ENCODE measurements at places on chromosomes 6 and 20. TPM values are rescaled to one million over a fixed set of nuclear protein-coding genes. Genes with fewer than 3 reads are reported as not detected.

APCDD1L gene
- 0.15 TPM for total RNA-seq

ANKEF1 gene
- 1.1 TPM for total RNA-seq

PRDM1 gene
- total RNA-seq = 1.3 TPM

ANKRD66 gene
- not detected for total RNA-seq

DLGAP4 gene
- 102 TPM for total RNA-seq

All from psoas muscle (tissue), 8 donors.